Globus pallidus (tissue), 1 donor: ENCODE measurements at places on chromosomes 5 and 9.

GRCh38 chr9:75505654-75506053 lies 384.8 kb upstream of the PCSK5 start:
- peak; percentile 23 for DNase-seq

GRCh38 chr9:136007276-136007933 lies 46.2 kb upstream of the UBAC1 start:
- no peak for DNase-seq

GRCh38 chr5:58775701-58776262 lies 192.9 kb downstream of the RAB3C start:
- no peak for DNase-seq

GRCh38 chr9:74645007-74645639 lies 148.0 kb downstream of the RORB start:
- peak; percentile 9 for DNase-seq

DNA sequence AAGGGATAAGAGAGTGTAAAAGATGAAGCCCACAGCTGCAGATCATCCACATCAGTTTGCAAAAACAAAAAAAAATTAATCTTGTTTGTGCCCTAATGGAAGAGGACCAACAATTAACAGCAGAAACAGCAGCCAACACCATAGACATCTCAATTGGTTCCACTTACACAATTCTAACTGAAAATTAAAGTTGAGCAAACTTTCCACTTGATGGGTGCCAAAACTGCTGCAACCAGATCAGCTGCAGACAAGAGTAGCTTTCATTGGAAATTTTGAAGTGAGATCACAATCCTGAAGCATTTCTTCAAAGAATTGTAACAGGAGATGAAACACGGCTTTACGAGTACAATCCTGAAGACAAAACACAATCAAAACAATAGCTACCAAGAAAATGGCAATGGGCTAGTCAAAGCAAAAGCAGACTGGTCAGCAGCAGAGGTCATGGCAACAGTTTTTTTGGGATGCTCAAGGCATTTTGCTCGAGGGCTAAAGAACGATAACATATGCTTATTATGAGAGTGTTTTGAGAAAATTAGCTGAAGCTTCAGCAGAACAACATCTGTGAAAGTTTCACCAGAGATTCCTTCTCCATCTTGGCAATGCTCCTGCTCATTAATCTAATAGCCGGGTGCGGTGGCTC lies 4.1 kb upstream of the RBM27 start:
- no peak for DNase-seq

DNA sequence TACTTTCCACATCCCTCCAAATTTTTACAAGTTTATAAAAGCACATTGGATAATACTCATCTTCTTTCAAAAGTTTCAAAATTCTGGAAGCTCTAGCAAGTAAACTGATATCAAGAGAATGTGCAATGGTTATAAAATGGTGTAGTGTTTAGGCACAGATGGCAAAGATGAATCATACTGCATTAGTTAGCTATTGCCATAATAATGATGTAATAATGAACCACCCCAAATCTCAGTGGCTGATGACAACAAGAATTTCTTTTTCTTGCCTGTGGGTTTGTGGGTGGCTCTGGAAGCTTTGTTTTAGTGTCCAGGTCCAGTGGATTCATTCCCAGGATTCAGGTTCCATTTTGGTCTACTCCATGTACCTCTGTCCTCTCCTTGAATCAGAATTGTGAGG lies 319.0 kb downstream of the BRINP1 start:
- no peak for DNase-seq

DNA sequence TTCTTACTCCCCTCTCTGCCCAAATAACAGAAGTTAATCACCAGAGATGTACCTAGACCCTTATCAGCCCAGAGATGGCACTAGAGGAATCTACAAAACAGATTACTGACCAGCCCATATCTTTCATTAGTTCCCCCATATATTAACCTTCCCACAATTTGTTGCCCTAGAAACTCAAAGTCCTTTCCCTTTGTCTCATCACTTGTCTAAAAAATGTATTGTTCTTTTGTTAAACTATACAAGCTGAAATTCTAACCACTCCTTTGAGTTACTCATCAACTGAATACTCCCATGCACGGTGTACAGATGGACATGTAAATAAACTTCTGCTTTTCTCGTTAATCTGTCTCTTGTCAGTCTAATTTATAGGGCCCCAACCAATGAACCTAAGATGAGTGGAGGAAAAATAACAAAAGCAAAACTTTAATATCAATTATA lies 130.9 kb downstream of the CCDC192 start:
- peak; percentile 29 for DNase-seq

DNA sequence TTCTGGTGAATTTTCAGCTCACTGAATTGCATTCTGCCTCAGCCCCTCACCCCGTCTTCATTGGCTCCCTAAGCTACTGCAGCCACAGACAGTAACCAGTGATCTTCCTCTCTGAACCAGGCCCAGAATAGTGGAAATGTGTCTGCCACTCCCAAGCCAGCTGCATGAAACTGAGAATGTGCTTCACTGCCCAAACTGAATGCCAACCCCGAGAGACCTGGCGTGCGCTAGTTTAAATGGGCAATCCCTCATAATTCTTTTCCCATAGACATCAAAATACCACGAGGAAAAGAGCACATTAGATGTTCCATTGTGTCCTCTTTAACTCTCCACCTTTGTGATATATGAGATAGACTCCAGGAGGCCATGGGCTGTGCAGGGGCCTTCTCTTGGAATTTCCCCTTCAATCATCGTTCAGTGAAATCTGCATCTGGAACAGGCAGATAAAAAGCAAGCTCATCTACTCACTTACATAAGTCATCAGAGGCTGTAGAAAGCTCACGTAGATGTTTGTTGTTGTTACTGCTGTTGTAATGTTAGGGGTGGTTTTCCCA lies 320.2 kb downstream of the NFIB start:
- DNase-seq, result no peak

DNA sequence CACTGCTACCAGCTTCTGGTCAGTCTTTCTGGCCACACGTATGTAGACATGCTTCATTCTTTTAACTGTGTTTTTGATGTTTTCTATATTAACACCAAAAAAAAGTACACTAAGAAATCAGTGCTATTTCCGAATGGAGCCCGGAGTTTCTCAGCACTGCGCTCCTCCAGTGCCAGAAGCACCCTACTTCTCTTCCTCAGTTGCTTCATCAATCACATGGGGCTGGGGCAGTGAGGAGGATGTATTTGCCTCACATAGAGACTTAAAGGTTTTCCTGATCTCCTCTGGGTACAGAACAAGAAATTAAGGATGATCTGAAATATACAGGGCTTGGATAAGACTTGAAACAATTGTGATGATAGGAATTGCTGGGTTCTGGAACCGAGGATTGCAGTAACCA lies 148.0 kb downstream of the ERCC6L2 start:
- DNase-seq, result no peak

DNA sequence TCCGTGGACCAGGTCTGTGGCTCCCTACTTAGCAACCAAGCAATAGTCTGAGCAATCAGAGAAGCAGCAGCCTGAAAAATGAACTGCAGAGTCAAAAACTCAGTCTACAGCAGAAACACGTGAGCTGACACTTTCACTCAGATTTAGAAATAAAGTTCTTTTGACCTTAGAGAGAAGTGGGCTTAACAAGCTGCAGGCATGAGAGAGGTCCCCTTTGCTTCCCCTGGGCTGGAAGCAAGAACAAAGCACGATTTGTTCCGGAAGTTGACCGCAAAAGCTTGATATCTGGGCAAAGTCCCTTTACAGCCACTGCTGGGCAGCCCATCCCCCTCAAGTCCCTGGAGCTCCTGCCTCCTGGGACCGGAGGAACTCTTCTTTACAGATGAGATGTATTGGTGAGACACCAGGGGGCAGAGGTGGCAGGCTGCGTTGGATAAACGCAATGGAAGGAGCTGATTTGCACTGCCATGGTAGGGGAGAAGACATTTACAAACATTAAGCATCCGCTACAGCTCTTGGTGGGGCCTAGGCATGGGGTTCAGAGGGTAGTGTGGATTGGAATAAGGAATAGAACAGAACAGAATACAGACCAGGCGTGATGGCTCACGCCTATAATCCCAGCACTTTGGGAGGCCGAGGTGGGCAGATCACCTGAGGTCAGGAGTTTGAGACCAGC lies 5.8 kb upstream of the SOWAHA start:
- peak; percentile 86 for DNase-seq

DNA sequence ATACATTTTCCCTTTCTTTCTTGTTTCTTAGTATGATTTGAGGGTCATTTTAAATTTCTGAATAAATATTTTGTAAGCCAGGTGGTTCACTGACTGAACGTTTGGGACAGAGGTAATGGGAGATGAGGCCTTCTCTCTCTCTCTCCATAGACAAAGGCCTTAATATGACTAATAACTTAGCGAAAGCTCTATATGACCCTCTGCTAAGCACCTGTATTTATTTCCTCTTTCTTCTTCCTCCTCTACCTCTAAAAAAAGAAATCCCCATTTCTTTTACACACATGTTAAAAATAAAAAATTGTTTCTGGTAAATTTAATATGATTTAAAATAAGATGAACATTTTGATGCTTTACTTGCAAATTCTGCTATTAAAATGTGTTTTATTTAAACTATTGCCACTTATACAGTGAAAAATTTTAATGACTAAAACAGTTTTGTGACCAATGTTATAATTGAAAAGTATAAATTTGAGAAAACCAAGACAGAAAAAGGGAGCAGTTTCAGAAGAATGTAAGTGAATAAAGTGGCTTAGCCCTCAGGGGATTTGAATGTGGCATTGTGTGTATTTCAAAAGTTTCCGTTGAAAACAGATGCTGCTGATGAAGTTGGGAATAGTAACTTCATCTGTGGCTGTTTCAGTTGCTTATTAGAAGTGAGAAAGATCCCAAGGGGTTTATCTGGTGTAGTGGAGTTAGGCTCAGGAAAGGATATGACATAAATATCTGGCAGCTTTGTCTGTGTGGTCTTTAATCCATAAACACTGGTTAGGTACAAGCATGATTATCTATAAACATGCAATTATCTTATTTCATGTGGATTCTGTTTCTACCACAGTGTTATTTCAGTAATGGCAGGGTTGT lies 128.6 kb upstream of the GRHPR start:
- no peak for DNase-seq

DNA sequence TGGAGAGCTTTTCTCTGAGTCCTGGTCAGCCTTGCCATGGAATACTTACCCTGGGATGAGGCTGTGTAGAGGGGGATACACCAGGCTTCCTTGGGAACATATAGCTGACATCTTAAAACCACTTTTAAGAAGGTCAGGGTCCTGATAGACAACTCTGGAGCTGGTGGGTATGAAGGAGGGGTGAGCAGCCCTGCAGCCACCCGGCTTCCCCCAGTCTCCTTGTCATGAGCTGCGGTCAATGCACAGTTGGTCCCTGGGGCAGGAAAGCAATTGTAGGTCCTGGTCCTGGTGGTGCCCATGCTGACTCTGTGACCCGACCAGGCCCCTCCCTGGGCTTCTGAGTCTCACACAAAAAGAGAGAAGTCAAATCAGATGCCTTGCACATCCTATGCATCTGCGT lies 63.6 kb downstream of the MRPL36 start:
- DNase-seq, result no peak

- DNase-seq, result no peak
Measured at GRCh38 chr5:14996997-14997396, 125.4 kb upstream of the ANKH start.

DNA sequence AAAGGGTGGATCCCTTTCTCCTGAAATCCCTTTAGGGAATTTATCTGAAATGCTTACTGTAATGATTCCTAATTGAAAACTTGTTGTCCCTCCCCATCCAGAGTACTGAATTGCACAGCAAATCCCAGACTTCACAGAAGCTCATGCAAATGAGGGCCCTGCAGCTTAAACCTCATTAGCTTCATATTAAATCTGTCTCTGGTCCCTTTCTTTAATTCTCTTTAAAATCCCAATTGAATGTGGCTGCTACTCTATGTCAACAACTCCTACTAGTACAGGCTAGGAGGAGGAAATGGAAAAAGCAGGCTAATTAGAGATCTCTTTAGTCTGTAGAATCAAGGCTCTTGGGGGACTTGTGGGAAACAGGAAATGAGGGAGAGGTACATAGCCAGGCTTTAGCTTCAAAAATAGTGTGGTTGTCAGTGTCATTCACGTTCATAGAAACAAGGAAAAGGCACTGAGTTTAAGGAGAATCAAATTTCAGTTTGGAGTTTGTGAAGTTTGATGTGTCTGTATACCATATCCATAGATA lies 191.3 kb upstream of the PRDM9 start:
- no peak for DNase-seq

DNA sequence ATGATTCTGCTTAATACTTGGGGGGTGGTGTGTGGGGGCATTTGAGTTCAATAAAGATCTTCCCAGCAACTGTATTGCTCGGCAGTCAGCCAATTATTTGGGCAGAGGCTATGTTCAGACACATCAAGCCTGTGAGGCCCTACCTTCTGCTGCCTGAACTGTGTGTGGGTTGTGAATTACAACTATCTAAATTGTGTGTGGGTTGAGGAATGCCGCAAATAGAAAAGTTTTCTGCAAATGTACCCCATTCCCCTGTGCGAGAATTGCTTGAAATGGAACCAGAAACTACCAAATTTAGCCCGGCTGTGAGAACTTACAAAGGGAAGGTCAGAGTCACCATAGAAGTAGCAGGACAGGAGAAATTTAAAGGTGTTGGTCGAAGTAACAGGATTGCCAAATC lies 360.0 kb upstream of the PIK3R1 start:
- no peak for DNase-seq

GRCh38 chr5:100668511-100668910 lies 133.3 kb downstream of the FAM174A start:
- no peak for DNase-seq

- DNase-seq, result no peak
Measured at GRCh38 chr5:1959725-1960581, 77.2 kb upstream of the IRX4 start.

DNA sequence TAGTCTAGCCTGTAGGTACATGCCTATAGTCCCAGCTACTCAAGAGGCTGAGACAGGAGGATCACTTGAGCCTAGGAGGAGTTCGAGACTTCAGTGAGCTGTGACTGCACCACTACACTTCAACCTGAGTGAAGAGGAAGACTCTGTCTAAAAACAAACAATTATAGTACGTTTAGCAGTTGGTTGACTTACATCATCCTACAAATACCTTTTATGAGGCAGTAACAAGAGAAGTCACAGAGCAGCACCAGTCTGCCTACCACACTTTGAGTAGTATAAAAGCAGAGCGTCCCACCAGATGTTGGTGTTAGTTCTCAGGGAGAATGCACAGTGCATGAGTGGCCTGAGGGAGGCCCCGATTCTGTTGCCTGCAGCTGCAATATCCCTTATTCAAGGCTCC lies 16.1 kb downstream of the ZFR start:
- no peak for DNase-seq

DNA sequence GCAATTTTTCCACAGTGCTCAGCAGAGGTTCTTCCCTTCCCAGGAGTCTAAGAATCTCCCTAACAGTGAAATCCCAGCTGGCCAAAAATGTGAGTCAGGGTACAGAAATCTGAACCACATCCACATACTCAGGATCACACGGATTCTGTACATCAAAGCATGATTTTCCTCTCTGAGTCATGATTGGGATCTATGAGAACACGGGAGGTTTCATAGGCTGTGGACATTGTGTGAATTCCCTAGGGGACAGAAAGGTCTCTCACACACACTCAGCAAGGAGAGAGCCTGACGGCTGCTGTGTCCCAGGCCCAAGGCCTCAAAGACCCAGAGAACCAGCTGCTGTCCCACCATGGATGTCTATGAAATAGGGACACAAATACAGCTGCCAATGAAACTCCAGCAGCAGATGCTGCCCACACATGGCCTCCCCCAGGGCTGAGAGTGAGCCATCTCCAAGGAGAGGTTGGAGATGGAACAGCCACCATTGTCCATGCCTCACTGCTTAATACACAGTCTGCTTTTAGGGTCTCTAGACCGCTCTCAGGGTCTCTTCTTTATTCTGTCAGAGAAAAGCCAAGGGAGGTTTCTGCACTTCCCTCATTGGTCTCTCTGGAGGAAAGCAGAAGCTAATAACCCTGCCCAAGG lies 102.7 kb downstream of the ADAMTS12 start:
- no peak for DNase-seq
